ENCODE measurements at places on chromosomes 5 and 9.

DNA sequence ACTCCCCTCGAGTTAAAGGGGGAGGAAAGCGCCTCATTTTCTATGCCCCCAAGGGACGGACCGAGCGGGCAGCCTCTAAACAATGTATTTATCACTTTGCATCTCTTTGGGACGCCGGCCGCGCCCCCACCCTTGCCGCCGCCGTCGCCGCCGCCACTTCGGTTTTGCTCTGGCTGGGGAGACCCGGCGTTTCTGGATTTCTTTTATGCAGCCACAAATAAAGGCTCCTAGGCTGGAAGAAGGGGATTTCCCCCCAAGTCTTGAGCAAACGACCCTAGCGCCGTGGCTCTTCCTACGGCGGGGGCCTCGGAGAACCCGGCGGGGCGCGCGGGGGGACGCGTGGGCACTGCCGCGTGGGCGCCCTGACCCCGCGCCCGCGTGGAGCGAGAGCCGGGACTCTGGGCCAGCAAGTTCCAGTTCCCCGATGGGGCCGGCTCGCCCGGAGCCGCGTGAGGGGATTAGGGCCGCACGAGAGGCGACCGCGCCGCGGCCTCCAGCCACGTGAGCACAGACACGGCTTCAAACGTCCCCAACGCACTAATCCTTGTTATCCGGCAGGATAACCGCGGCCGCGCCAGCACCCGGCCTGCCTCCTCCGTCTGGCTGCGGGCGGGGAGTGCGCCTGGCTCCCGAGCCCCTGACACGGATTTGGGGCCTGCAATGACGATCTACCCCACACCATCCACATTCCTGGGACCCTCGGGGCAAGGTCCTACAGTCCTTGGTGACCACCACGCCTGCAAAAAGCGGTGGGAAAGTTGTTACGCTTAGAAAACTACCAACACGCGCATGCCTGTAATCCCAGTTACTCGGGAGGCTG, 7.9 kb upstream of the NEUROG1 start:
- DNase-seq, result peak; percentile 31

- DNase-seq, result no peak
Measured at GRCh38 chr5:116982035-116982434, 407.4 kb upstream of the SEMA6A start.

DNA sequence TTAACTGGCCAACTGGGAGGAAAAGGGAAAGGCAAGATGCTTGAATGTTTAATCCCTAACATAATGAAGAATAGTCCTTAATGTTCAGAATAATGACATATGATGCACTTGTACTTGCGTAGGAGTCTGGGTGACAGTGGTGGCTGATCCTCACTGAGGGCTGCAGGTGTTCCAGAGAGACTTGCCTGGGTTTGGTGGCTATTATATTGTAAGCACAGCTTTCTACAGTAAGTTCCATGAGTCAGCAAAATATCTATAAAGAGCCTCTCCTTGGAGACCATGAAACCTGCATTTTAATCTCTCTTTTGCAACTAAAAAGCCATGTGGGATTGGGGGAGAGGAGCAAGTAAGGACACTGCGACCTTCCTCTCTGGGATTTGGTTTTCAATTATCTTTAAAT, 1.9 kb upstream of the NPR2 start:
- DNase-seq, result no peak

- DNase-seq, result no peak
Measured at GRCh38 chr5:92566113-92566786, 1014.8 kb downstream of the NR2F1-AS1 start.

- DNase-seq, result peak; percentile 32
Measured at GRCh38 chr9:121199921-121200320, 1.7 kb downstream of the RAB14 start.

- DNase-seq, result no peak
Measured at GRCh38 chr5:35134278-35135030, 86.7 kb upstream of the AGXT2 start.

DNA sequence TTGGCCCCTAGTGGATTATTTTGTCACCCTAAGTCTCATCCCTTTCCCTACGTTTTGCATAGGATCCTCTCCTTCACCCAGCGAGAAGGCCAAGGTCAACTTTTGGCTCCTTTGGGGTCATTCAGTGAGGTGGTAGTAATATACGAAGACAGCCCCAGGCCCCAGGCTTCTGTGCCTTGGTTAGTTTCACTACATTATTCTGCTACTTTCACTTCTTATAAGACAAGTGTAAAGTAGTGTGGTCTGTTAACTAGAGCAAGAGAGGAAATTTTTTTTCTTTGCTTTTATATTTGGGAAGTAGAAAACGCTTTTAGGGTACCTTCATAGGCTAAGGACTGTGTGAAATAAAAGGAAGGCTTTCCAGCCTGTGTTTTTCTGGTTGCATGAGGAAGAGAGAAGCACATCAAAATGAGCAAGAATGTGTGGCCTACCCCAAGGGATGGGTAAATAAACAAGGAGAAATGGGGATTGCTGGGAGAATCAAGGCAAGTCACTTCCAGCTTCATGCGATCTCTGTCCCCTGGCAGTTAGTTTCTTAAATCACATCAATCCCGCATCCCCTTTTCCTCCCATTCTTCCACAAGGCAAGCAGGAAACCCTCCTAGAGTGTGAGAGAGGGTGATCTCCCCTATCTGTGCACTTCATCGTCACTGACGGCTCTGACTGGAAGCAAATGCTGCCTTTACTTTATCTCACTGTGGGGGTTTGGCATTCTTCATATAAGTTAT, 677.0 kb upstream of the WWC1 start:
- no peak for DNase-seq

- no peak for DNase-seq
Measured at GRCh38 chr5:144880513-144880912, 709.8 kb downstream of the KCTD16 start.

GRCh38 chr9:82367016-82367415, 378.4 kb downstream of the SPATA31D1 start:
- DNase-seq, result no peak

DNA sequence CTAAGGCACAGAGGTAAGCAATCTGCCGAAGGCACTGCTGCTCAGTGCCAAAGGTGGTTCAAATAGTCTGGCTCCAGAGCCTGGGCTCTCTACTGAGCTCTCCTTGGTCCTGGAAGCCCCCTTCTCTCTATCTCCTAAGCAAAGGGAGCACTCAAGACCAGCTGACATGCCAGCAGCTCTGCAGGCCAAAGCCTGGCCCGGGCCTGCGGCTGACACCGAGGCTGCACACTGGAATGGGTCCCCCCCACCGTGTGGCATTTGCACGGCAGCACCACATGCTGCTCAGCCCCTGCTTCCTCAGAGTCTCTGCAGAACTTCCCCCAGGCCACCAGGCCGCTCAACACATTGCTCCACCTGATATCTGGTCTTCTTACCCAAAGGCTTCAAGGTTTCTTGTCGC, 57.8 kb upstream of the GOLPH3 start:
- DNase-seq, result no peak

DNA sequence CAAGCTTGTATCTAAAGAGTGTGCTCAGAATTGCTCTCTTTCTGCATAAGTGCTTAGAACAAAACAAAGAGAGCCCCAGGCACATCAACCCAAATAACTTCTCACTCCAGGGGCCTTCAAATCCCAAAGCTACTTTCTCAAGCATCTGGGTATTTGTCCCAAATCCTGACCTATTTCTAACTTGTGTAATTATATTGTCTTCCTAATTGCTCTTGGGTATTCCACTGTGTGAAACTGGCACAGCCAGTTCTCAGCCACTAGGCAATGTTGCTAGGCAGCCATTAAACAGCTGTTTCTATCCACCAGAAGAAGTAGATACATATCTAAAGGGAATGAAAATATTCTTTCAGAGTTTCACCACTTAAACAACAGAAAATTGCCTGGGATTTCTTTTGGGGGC, 198.8 kb downstream of the PRELID2 start:
- DNase-seq, result no peak

- DNase-seq, result no peak
Measured at GRCh38 chr5:35188031-35188457, 42.2 kb downstream of the PRLR start.

DNA sequence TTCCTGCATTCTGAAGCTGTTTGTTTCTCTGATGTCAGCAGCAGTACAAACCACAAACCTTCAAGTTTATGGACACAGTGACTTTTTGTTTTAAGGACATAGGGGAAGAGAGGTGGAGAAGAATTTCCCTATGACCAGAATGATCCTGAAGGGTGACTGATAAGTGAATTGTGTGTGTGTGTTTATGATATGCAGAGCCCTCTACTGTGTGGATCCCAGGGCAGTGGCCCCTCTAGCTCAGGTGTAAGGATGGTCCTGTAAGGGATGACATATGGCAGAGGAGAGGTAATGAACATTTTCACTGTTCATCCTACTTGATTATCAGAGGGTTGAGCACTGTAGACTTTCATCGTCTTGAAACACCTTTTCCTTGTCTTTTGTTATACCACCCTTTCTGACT, 30.6 kb upstream of the TMED7 start:
- DNase-seq, result no peak

- no peak for DNase-seq
Measured at GRCh38 chr5:143796125-143796524, 15.8 kb upstream of the HMHB1 start.

DNA sequence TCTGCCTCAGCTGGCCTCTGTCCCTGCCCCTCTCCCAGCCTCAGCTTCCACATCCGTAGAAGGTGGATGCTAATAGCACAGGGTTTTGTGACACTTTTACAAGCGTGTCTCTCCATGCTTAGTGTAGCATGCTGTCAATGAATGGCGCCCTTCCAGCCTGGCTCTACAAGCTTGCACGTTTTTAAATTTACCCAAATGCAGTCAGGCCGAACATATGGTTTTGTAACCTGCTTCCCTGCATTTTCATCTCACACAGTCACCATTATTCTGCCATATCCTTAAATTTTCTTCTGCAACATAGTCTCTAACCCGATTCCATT, 28.8 kb downstream of the FAM163B start:
- no peak for DNase-seq

DNA sequence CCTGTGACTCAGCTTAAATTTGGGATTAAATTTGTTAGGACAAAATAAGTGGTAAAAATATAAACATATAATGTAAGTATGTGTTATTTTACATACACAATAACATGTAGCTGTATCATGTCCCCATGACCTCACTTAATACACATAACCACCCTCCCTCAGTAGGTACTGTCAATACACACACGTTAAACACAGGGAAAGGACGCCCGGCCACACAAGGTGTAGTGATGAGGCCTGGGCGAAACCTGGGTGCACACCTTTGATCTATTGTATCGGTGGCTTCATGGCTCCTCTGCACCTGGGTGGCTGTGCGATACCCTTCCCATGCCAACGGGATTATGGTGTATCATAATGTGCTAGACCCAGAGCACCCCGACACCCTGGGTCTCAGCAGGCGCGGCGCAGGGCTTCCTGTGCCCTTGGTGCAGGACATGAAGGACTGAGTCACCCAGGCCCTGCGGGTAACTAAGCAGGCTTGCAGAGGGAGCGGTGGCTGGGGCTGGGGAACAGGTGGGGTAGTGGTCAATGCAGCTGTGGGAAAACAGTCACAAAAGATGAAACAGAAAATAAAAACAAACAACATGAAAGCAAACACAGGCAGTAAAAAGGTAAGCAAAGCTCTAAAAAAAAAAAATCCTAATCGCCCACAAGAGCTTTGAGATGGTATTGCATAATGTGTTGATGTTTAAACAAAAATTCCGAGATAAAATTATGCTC, 127.5 kb upstream of the RETREG1 start:
- DNase-seq, result no peak

- no peak for DNase-seq
Measured at GRCh38 chr5:6601271-6601670, 31.6 kb downstream of the NSUN2 start.

- DNase-seq, result no peak
Measured at GRCh38 chr9:24776226-24776625, 230.5 kb upstream of the IZUMO3 start.

DNA sequence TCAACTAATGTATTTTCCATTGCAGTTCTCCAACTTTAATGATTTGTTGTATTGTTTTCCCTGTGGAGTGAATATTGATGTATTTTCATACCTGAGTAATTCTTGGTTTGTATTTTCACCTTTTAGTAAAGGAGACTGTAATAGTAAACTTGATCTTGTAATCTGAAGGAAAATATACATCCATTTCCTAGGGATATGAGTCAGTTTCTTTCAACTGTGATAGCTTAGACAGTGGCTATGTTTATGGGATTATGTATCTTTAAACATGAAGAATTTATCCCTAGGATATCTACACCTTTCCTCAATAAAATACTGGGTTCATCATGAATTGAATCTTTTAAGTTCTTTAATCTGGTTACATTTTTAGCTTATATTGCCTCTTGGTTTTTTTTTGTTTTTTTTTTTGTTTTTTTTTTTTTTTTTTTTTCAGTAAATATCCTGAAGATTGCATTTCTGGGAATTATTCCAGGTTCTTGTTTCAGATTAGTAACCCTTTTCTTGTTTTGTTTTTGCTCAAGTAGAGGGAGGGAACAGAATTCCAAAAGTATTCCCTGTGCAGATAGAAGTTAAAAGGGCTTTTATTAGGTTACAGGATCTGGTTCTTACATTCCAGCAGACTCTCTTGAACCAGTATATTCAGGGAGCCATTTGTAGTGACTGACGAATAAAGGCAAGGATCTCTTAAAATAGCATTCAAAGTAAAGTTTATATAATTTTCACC, 7.1 kb downstream of the WDR36 start:
- DNase-seq, result no peak

DNA sequence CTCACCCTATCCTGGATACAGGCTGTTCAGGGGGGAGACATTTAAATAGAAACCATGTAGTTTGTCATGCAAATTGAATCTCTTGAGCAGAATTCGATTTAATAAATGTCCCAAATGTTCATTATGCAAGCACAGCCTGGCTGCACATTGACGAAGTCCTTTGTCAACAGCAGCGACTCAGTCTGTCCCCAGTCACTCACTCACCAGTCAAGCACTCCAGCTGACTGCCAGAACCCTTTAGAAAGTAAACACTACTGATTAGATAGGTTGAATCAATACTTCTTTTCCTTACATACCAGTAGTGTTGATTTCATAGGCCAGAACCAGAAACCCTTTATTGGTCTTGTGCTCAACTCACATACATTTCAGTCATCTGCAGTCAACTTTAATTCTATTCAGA, 27.5 kb downstream of the CDH6 start:
- DNase-seq, result no peak

DNA sequence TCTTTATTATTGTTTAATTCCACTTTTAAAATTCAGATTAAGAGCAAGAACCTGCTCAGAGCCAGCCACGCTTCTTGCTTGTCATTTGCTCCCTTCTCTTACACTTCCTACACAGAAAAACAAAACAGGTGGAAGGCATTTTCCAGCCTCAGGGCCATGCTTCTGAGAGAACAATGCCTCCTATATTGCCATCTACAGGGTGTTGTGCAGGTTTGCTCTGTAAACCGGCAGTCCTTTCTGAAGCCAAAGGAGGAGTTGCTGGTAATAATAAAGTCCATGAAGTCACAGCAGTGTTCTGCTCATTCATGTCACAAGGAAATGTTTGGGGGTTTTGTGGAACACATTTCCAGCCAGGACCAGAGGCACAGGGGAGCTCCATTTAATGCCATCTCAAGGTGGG, 16.1 kb upstream of the PRLR start:
- DNase-seq, result no peak

- no peak for DNase-seq
Measured at GRCh38 chr9:80020056-80020455, 448.3 kb downstream of the TLE4 start.

Measured in EL (cell line).